HT1080 (cell line): ENCODE measurements at places on chromosomes 11 and 22. TPM values are rescaled to one million over a fixed set of nuclear protein-coding genes. Genes with fewer than 3 reads are reported as not detected.

DNA sequence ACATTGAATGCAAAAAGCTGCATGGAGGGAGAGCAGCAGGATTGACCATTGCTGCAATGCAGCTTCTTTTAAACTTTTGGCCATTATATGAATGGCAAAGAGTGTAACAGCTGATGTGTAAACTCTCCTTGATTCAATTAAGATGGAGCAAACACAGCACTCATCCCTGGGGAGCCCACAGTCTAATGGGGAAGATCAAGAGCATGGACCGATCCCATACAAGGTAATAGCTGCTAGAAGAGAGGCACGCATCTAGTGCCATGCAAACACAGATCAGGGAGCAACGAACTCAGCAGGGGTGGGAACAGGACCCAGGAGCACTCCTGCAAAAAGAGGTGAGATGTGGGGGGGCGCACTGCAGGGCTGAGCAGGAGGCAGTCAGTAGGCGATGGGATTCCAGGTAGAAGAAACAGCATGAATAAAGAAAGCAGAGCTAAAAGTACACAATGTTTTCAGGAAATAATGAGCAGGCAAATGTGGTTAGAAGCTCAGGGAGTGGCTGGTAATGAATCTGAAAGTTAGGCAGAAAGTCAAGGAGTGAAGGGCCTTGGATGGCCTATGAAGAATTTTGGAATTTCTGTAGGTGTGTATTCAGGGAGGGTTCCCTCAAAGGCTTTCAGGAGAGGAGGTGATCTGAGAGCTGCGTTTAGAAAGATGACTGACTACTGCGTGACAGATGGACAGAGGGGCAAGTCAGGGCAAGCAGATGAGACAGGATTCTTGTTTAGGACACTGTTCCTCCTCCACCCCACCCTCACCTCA lies 17.2 kb upstream of the BMAL1 start:
- DNase-seq = peak; percentile 33

GRCh38 chr11:73752903-73753302 lies 8.0 kb downstream of the RAB6A start:
- DNase-seq = no peak

Gene KLHL35
- total RNA-seq = 0.07 TPM in 1 of 2 replicates, not detected in the other

Gene DERL3
- not detected in 2 replicates for total RNA-seq

GRCh38 chr11:19576054-19576453 lies 136.6 kb upstream of the NAV2 start:
- no peak for DNase-seq

Gene SOX6
- total RNA-seq = 0.13 and 0.84 TPM in 2 replicates

GRCh38 chr22:47247579-47248240 lies 485.3 kb downstream of the TBC1D22A start:
- DNase-seq = no peak

- DNase-seq = no peak
These were observed 90.2 kb upstream of the GAL start for GRCh38 chr11:68594123-68594522.

DNA sequence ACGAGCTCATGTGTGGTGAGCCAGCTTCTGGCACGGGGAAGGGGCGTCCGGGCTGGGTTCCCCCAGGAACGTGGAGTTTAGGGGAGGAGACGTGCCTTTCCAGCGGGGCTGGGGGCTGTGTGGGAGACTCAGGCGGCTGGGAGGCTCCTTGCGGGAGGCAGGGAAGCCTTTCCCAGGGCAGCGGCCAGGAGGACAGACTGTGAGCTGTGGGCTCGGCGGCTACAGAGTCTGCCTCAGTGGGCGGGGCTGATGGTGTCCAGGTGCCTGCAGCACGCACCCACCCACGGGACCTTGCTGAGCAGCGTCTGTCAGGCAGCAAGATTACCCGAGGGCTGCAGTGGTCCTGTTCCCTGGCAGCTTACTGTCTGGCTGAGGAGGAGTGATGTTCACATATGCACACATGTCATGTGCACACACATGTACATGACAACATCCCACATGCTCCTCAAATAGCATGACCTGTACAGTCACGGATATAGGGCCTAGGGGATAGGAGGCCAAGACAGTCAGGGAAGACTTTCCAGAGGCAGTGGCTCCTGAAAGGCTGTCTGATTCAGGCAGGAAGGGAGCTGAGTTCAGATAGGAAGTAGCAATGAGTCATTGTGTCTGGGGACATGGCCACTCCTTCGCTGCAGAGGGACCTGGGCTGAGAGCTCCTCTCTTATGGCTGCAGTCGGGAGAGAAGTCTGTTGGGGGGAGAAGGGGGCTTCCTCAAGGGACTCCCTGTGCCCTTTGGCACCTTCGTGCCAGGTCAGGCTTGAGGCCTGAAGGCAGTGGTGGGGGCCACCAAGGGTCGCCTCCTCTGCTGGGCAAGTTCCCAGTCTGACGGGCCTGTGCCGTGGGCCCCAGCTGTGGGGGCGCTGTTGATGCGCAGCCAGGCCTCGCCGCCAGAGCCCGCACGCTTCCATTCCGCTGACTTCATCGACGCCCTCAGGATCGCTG lies 23.3 kb upstream of the PPP6R3 start:
- peak; percentile 84 for DNase-seq

DNA sequence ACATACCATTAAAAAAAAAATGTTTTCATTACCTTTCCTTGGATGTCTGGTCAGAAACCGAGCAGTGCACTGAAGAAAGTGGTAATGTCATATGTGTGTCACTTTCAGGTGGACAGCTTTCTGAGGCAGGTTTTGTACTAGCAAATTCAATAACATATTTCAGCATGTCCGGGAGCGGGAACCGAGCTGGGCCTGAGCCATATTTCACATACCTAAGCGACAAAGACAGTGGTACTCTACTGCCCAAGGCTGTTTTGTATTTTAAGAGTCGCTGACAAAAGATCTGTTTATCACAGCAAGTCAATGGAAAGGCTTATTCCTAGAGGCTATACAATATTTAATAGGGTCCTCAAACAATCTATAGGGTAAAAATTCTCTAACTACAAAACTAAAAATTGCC lies 38.0 kb downstream of the CLDN25 start:
- DNase-seq = no peak

Gene KRTAP5-7
- total RNA-seq = not detected in 2 replicates

DNA sequence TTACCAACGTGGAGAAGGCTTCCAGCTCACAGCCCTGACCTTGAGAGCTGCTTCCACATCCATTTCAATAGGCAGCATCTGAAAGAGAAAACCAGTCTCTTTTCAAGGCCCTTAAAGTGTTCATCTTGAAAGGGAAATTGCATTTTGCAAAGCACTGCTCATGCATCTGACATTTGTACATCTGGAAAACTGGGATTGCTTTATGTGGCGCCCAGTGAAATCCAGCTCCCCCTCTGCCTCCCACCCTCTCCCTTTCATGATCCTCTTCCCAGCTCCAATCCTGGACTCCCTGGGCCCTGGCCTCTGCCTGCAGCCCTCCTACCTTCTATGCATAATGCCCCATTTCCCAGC lies 17.4 kb downstream of the TP53AIP1 start:
- no peak for DNase-seq

Gene SHANK2
- total RNA-seq = 0.02 TPM in 1 of 2 replicates, not detected in the other

DNA sequence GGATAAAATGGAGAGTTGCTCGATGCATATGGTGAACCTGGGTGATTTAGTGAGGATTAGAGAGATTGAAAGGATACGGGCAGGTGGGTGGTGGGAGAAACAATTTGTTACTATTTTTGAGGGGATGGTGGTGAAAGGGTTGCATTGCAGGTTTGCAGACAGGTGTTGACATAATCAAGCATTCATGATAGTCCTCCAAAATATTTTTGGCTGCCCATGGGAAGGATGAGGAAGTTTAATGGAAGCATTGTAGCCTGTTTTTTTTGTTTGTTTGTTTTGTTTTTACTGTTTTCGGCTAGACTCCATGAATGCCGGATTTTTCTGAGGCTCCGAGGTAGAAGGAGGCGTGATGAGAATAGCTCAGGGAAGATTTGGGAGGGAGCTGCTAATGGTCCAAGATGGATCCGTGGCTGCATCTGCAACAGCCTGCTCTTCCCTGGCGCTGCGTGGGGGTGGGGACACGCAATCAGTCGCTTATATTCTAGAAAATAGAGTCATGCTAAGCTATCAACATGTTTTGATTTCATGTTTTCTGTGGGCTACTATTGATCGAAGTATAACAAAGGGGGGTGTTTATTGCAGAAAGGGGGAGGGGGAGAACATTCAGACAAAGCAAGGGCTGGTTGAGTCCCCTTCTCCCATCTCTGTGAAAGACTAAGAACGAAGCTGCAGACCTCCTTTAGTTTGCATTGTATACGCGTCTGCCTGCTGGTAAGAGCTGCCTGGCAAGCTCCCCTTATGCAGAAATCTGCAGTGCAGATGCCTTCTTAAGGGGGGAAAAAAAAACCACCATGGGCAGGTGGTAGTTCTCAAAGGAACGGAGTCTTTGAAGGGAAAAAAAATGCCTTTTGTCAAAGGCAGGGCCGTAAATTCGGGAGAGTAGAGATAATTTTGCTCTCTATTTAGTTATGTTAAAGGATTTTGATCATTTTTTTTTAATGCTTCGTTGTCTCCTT lies 1.0 kb downstream of the RTN3 start:
- peak; percentile 11 for DNase-seq

DNA sequence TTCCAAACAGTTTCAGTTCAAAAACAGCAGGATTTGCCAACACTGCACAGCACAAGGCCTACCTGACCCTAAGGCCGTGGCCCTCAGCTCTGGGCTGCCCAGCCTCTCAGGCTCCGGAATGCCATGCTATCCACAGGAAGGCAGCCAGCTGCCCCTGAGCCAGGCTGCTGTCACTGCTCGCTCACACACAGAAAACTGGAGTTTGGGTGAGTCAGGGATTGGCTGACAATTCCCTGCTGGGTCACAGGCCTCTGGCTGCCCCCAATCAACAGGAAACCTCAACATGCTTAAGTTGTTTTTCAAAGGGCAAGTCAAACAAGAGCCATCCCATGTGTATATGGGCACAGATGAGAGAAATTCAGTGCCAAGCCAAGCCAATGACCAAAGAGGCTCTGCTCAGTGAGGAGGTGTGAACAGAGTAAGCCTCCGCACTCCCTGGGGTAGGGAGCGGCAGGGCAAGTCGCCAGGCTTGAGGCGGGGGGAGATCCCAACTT lies 50.2 kb downstream of the RPL27A start:
- DNase-seq = peak; percentile 94

DNA sequence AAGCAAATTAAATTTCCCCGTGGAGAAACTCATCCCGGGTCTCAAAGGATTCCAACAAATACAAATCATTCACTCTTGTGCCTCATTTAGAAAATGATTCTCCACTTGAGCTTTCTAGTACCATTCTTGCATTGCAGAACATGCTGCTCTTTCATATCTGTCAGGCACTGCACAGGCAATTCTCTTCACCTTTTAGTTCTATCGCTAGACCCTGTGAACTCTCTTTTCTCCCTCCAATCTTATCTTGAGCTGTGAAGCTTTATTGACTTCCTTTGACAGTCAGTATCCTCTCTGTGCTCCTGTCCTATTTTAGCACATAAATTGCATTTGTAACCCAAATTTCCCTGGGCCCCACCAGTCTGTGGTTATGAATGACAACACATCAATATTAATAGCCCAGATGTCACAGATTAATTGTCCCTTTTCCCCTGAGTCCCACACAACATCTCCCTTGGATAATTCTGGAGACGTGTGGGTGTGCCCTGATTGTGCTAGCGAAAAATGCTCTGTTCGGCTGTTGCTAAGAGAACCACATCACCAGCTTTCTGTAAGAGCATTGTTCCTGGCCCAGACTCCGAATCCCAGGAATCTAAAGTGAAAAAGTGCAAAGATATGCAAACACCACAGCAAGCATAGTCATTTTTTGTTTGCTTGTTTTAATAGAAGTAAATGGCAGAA lies 22.4 kb upstream of the SC5D start:
- no peak for DNase-seq

Gene MPPED2
- total RNA-seq = not detected in 2 replicates

Gene ZW10
- 32.3 and 33.1 TPM in 2 replicates for total RNA-seq

GRCh38 chr11:61728940-61729219 lies 23.6 kb upstream of the MYRF start:
- DNase-seq = peak; percentile 79

Gene SLC15A3
- total RNA-seq = 0.10 and 0.32 TPM in 2 replicates

DNA sequence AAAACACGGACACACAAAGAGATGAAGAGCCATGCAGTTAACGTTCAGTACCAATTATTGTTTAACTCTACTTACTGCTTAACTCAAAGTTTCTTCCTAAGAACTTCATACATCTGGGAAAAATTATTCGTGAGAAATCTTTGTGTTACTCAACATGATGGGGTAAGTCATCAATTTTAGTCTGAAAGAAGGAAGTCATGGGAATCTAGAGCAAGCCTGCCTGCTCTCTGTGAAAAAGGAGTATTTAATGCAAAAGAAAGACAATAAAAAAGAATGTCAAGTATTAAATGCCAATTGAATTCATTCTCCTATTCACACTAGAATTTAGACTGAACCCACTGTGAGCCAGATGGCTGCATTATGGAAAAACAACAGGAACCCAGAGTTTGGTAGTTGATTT lies 16.0 kb downstream of the TMEM123 start:
- no peak for DNase-seq

DNA sequence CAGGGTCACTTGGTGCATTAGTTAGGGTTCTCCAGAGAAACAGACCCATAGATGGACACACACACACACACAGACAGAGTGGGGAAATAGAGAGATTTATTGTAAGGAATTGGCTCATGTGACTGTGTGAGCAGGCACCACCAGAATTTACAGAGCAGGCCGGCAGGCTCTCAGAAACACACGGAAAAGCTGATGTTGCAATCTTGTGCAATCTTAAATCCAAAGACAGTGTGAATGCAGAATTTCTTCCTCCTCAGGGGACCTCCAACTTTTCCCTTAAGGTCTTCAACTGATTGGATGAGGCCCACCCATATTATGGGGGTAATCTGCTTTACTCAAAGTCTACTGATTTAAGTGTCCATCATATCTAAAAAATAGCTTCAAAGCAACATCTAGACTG lies 49.8 kb downstream of the APIP start:
- DNase-seq = no peak

Gene GUCY1A2
- 0.27 and 0.84 TPM in 2 replicates for total RNA-seq

GRCh38 chr11:12768726-12769673 lies 94.8 kb downstream of the TEAD1 start:
- DNase-seq = no peak

- no peak for DNase-seq
These were observed 72.7 kb downstream of the IGLL5 start for GRCh38 chr22:22960307-22960706.

GRCh38 chr11:59755701-59756557 lies 753 bp downstream of the STX3 start:
- DNase-seq = peak; percentile 80

- DNase-seq = no peak
These were observed 282.9 kb downstream of the LUZP2 start for GRCh38 chr11:24779791-24780190.

DNA sequence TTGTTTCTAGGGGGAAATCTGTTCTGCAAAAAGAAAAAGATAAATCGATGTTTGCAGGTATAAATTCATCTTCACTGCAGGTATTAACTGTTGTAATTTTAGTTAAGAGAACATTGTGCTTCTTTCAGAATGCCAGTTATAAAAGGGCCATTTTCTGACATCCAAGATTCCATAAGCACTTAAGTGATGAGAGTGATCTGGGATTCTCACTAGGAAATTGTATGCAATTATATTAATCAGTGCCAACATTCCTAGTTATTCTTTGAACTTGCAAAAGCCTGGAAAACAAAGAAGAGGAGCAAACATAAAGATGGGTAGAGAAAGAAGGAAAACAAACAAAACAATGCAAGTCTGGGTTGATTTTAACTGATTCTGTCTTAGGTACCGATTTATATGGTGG lies 5.4 kb downstream of the DDI1 start:
- no peak for DNase-seq
